ENCODE measurements at places on chromosomes 6 and 20.

- DNase-seq: no peak
These were observed 232.3 kb downstream of the ADGRG6 start for GRCh38 chr6:142534076-142534475.

DNA sequence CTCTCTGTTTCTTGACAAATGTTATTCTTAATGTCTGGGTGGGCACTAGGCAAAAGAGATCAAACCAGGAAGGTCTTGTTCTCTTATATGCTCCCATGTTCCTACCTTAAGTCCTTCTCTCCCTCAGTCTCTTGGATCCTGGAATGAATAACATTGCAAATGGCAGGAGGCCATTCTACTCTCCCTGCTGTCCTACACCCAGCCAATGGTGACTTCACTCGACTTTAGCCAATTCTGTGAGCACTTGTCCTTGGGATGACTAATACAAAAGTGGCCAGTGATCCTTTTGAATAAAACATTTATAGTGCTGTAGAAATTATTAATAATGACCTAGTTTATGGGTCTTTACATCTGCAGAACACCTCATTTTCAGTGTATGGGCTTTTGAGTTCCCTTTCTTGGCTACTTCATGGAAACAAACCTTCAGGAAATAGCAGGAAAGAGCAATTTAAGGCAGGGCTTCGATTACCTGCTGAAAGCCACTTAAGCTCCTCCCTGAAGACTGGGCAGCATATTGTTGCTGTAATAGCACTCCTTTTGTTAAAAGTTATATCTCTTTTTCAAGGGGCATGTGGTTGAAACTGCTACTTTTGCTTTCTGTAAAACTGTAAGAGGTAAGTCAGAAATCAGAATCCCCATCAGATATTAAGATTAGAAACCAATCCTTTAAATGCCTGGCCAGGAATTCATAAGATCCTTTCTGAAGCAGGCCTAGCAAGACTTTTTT is 10.5 kb downstream of the OTOR start:
- DNase-seq: no peak

- DNase-seq: no peak
These were observed 58.0 kb downstream of the GFOD1 start for GRCh38 chr6:13429406-13429753.

DNA sequence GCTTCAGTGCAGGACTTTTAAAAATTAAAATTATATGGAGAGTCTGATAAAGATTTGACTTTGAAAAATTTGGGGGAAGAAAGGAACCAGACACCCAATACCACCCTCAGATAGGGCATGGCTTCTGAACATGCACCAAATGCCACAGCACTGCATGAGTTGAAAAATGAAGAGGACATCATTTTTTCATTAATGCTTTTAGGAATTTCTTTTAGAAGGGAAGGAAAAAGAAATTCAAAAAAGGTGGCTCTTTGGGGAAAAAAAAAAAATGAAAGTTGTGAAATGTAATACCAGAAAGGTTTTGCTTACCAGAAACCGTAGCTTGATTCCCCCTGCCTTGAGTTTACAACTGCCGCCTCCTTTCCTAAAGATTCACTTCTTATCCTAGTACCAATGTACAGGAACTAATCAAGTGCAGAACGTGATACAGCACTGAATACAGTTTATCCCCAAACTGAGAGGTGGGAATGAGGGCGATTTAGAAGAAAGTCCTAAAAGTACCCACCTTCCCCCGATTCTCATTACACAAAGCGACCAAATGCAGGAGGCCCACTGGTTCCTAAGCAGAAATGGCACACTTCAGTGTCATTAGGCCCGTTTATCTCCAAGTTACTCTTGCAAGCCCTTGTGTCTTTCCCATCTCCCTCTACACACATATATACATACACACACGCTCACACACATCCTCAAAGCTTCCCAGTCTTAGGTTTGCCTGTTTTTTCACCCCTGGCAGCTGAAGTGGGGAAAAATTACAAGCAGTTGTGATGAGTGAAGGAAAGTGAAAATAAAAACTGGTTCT is 2.8 kb downstream of the PPP1R10 start:
- DNase-seq: no peak

GRCh38 chr6:160312900-160313299 is 35.3 kb upstream of the SLC22A3 start:
- no peak for DNase-seq

- DNase-seq: no peak
These were observed 174.0 kb downstream of the RNF144B start for GRCh38 chr6:18561037-18561750.

- DNase-seq: no peak
These were observed 49.0 kb upstream of the RNF24 start for GRCh38 chr20:4064144-4064909.

- DNase-seq: no peak
These were observed 277.9 kb upstream of the BMP2 start for GRCh38 chr20:6489361-6490171.

DNA sequence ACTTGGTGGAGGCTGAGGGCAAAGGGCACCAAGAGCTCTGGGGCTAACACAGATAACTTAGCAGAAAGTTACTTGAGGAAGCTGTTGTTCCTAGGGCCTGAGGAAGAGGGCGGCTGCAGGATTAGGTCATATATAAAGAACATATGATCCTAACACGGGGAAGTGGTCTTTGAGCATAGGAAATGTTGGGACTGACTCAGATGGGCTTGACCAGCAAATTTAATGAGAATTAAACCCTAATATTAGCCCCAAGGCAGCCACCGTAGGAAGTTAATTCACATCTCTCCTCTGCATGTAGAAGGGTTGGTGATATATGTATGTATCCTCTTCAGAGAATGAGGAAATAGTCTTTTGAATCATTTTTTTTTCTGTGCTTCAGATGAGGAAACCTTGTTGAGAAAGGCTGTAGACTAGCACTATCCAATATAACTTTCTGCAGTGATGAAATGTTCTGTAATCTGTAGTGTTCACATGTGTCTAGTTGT is 9.2 kb upstream of the ZBTB9 start:
- no peak for DNase-seq

- peak; percentile 40 for DNase-seq
These were observed 66.0 kb downstream of the PLAGL1 start for GRCh38 chr6:143941852-143942627.

DNA sequence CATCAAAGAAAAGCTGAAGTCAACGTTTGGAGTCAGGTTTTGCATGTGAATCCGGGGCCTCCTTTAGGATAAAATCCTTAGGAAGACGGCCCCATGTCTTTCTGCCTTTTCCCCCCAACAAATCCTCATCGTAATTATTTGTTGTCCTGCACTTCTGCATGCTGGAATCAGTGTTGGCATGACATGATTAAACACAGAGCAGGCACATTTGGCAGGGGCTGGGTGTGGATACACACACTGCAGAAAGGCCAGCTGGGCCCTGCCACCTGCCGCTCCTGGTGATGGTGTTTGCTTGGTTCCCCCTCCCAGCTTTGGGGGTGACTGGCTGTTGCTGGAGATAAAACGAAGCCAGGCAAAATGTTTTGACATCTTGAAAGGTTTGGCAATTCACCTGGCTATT is 46.3 kb upstream of the FOXA2 start:
- no peak for DNase-seq

- no peak for DNase-seq
These were observed 211.6 kb upstream of the THEMIS start for GRCh38 chr6:128112494-128112893.

GRCh38 chr6:103769431-103769830 is 1090.3 kb downstream of the HACE1 start:
- no peak for DNase-seq

- no peak for DNase-seq
These were observed 105.7 kb downstream of the EDN1 start for GRCh38 chr6:12395898-12396297.

DNA sequence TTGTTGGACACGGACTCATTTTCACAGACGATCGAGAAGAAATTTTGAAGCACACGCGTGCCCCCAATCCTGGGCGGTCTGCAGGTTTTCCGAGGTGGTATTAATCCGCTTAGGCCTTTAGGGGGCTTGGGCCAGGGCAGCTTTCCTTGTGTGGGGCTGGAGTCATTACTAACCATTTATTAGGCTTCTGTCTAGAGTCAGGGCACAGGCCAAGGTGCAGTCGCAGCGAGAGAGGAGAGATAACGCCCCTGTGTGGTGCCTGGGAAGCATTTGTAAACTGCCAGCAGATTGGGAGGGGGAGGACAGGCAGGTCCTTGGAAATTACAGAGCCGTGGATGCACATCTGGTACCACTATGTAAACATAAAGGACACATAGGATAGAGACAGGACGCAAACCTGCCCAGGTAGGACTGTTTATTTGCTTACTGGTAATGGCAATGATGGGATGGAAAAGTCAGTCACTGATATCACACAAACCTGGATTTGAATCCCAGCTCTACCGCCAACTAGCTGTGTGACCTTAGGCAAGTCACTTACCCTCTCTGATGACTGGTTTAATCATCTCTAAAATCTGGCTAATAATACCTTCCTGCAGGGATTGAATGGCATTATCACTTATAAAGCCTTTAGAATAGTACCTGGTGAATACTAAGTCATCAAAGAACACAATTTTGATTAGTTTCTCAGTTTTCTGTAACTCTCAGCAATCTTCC is 76.4 kb downstream of the TMEM242 start:
- no peak for DNase-seq
